ENCODE measurements at places on chromosomes 16 and 17. TPM values are rescaled to one million over a fixed set of nuclear protein-coding genes. Genes with fewer than 3 reads are reported as not detected.

Gene HOXB1
- total RNA-seq: not detected

Gene ARL6IP1
- total RNA-seq: 117 TPM

Gene GSG1L2
- total RNA-seq: not detected

Gene PHKB
- total RNA-seq: 102 TPM

Gene EMC6
- 10.2 TPM for total RNA-seq

Gene CMTM1
- total RNA-seq: 3.4 TPM

Gene MYH11
- 0.36 TPM for total RNA-seq

Gene NOTUM
- not detected for total RNA-seq

Gene CDH3
- total RNA-seq: 1.3 TPM

Gene SLX1A
- 17.8 TPM for total RNA-seq

Gene TBC1D3D
- total RNA-seq: not detected
